T-helper 17 cell (primary cell): ENCODE measurements at places on chromosomes 5 and 9.

GRCh38 chr5:147880487-147880886, 2.0 kb downstream of the SCGB3A2 start:
- peaks cover 3% of the 10 kb centered on the region for H3K4me1 ChIP-seq
- H3K36me3 ChIP-seq: no peaks in the 10 kb centered on the region
- H3K27ac ChIP-seq: no peak overlapping the region
- peaks cover 12% of the 10 kb centered on the region for H3K27me3 ChIP-seq
- no peak overlapping the region for H3K4me3 ChIP-seq

GRCh38 chr9:79800578-79800977, 228.8 kb downstream of the TLE4 start:
- no peak overlapping the region for H3K27ac ChIP-seq
- no peak for DNase-seq
- H3K4me3 ChIP-seq: no peak overlapping the region
- H3K27me3 ChIP-seq: no peaks in the 10 kb centered on the region

GRCh38 chr9:94936419-94936818, 209.9 kb downstream of the AOPEP start:
- peaks cover 9% of the 10 kb centered on the region for H3K36me3 ChIP-seq
- H3K27me3 ChIP-seq: no peaks in the 10 kb centered on the region
- no peak overlapping the region for H3K27ac ChIP-seq
- no peak for DNase-seq
- H3K4me1 ChIP-seq: peaks cover 2% of the 10 kb centered on the region

DNA sequence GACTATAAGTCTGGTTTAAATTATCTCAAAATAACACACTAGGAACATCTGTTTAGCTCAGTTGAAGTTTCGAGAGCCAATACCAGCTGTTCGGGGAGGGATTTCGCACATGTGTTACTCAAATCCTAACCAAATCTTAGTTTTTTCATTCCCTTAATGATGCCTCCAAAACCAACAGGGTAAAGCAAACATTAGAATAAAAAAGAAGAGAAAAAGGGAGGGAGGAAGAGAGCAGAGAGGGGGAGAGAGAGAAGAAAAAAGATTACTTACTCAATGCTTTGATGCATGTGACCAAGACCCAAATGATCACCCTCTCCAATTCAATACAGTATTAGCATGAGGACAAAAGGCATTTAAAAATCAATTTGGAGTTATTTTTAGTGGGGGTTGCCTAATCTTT, 86.0 kb upstream of the NR5A1 start:
- peaks cover 57% of the 10 kb centered on the region for H3K27me3 ChIP-seq
- no peaks in the 10 kb centered on the region for H3K36me3 ChIP-seq
- no peak overlapping the region for H3K27ac ChIP-seq
- H3K4me1 ChIP-seq: no peaks in the 10 kb centered on the region
- no peak overlapping the region for H3K4me3 ChIP-seq
- DNase-seq: no peak

DNA sequence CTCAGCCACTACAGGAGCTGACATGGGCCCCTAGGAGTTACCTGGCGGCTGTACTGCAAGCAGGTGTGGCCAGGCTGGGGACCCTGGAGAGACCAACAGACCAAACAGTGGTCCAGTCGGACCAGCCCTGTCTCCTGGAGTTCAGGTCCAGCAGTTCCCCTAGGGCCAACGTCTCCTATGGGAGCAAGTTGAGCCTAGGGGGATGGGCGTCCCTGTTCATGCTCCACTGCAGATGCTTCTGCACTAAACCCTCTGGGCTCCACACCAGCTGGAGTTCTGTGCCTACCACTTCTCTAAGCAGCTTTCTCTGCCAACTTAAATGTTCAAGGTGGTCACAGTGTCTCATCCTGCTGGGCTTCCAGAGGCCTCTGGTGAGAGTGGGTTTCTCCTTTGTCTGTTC, 20.6 kb upstream of the OMD start:
- H3K4me1 ChIP-seq: peaks cover 3% of the 10 kb centered on the region
- H3K4me3 ChIP-seq: no peak overlapping the region
- H3K36me3 ChIP-seq: no peaks in the 10 kb centered on the region
- H3K27ac ChIP-seq: no peak overlapping the region
- no peaks in the 10 kb centered on the region for H3K27me3 ChIP-seq

GRCh38 chr9:93906195-93906880, 48.8 kb downstream of the BARX1 start:
- no peaks in the 10 kb centered on the region for H3K4me1 ChIP-seq
- H3K4me3 ChIP-seq: no peak overlapping the region
- peaks cover 21% of the 10 kb centered on the region for H3K27me3 ChIP-seq
- DNase-seq: no peak

- H3K4me3 ChIP-seq: no peak overlapping the region
- no peak overlapping the region for H3K27ac ChIP-seq
- no peaks in the 10 kb centered on the region for H3K36me3 ChIP-seq
- peaks cover 8% of the 10 kb centered on the region for H3K4me1 ChIP-seq
Observed at GRCh38 chr5:375921-376798, 54.6 kb downstream of the AHRR start.

GRCh38 chr9:80883426-80883825, 805.9 kb downstream of the TLE1 start:
- no peaks in the 10 kb centered on the region for H3K36me3 ChIP-seq
- H3K27me3 ChIP-seq: no peaks in the 10 kb centered on the region
- no peak overlapping the region for H3K27ac ChIP-seq
- no peak overlapping the region for H3K4me3 ChIP-seq
- no peaks in the 10 kb centered on the region for H3K4me1 ChIP-seq
- DNase-seq: no peak

DNA sequence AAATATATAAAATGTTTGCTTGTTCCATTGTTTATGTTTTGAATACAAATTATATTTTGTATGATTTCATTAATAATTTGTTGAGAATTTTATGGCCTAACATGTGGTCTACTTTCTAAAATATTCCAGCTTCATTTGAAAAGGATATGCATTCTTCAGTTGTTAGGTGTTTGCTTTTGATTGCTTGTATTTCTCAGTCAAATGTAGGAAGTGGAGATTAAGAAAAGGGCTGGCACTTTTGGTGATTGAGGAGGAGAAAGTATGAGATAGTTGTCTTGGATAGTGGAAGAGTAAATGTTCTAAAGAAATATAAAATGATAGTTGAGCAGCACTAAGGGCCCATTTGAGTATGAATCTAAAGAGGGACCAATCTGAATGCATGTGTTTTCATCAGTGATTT, 23.1 kb downstream of the JAK2 start:
- H3K27ac ChIP-seq: peak overlapping the region; percentile 70
- H3K36me3 ChIP-seq: peaks cover 9% of the 10 kb centered on the region
- H3K27me3 ChIP-seq: no peaks in the 10 kb centered on the region
- peaks cover 10% of the 10 kb centered on the region for H3K4me1 ChIP-seq
- H3K4me3 ChIP-seq: no peak overlapping the region

- peak overlapping the region; percentile 80 for H3K4me3 ChIP-seq
- DNase-seq: no peak
Observed at GRCh38 chr5:134140530-134141201, 26.2 kb downstream of the TCF7 start.

DNA sequence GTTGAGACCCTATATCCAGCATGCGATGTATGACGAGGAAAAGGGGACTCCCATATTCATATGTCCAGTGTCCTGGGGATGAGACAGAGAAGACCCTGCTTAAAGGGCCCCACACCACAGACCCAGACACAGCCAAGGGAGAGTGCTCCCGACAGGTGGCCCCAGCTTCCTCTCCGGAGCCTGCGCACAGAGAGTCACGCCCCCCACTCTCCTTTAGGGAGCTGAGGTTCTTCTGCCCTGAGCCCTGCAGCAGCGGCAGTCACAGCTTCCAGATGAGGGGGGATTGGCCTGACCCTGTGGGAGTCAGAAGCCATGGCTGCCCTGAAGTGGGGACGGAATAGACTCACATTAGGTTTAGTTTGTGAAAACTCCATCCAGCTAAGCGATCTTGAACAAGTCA, 17.1 kb downstream of the BTNL3 start:
- peaks cover 2% of the 10 kb centered on the region for H3K36me3 ChIP-seq
- no peaks in the 10 kb centered on the region for H3K4me1 ChIP-seq
- H3K27me3 ChIP-seq: peaks cover 38% of the 10 kb centered on the region
- no peak for DNase-seq

DNA sequence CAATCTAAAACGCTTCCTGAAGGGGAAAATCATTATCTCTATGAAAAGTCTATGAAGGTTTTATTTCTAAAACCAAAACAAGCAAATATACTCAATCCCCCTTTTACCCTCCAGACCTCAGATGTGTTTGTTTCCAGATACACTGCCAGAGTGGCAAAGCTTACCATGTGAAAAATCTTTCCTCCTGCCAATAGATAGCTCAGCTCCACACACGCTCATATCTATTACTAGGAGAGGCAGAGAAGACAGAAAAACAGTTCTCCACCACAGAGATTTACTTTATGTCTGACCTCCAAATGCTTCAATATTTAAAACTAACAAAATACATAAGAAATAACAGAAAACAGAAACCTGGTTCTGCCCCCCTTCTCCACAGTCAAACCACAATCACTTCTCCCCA, 7.0 kb downstream of the IRX2 start:
- peaks cover 3% of the 10 kb centered on the region for H3K36me3 ChIP-seq
- H3K4me3 ChIP-seq: no peak overlapping the region
- peaks cover 62% of the 10 kb centered on the region for H3K27me3 ChIP-seq
- no peak for DNase-seq

DNA sequence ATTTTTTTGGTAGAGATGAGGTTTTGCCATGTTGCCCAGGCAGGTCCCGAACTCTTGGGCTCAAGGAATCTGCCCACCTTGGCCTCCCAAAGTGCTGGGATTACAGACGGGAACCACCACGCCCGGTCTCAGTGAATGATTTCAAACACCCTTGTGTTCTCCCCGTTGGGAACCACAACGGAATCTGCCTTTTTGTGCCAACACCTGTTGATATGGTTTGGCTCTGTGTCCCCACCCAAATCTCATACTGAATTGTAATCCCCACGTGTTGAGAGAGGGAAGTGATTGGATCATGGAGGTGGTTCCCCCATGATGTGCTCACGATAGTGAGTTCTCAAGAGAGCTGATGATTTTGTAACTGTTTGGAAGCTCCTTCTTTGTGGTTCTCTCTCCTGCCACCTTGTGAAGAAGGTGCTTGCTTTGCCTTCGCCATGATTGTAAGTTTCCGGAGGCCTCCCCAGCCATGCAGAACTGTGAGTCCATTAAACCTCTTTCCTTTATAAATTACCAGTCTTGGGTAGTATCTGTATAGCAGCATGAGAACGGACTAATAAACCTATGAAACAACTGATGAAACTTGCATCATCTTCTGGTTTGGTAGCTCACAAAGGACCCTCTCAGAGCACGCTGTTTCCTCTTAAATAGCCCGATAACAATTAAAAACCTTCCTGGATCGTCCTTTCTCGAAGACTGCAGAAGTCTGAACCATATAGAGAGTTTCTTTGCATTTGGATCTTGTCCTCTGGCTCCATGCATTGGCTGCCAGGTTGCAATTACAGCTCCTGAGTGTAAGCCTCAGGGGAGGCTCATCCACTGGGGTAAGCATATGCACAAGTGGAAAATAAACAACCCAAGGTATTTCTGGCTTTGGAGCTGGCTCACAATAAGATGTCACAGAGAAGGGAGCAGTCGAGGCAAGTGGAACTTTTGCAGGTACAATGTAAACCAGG, 91.5 kb downstream of the SPRY4 start:
- peaks cover 10% of the 10 kb centered on the region for H3K4me1 ChIP-seq
- no peaks in the 10 kb centered on the region for H3K36me3 ChIP-seq
- H3K27ac ChIP-seq: no peak overlapping the region
- H3K4me3 ChIP-seq: no peak overlapping the region
- H3K27me3 ChIP-seq: no peaks in the 10 kb centered on the region

DNA sequence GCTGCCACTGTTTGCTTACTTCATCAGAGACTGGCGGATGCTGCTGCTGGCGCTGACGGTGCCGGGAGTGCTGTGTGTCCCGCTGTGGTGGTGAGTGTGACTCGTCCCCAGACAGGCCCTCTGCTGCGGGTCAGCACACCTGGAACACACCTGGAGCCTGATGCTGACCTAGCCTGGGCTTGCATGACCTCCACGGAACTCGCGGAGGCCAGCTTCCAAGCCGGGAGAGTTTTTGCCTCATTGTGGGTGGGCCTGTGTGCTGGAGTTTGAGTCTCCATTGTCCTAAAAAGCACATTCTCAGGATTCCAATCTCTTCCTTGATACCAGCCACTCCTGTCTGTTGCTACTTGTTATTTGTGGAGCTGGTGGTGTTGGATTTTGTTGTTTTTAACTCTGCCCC, 28.1 kb downstream of the SLC22A4 start:
- H3K27ac ChIP-seq: no peak overlapping the region
- no peak overlapping the region for H3K4me3 ChIP-seq
- DNase-seq: no peak
- H3K4me1 ChIP-seq: peaks cover 2% of the 10 kb centered on the region

DNA sequence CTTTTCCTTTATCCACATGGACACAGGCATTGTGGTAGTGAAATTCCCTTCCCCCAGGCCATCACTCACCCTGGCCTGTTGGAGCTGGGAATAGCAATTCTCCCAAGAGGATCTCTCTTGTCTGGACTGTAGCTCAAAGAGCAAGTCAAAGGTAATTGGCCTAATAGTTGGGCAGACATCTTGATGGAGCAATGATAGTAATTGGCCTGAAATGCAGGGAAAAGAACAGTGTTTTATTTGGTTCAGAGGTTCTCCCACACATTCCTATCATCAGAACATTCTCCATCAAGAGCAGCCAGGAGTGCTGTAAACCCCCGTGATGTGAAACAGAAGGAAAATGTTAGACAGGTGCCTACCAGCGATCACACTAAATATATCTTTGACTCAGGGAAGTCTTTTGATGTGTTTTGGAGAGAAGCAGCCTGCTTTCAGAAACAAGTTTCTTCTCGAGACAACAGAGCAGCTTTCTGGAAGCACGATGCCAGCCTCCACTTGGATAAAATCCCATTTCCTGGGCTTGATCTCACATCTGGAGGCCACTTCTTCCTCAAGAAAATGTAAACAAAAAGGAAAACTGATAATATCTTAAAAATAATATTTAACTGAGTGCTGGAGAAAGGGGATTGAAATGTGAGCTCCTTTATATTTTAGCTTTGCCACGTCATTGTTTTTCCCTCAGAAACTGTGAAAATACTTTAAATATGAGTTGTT, 198.1 kb upstream of the WWC1 start:
- no peak overlapping the region for H3K27ac ChIP-seq
- H3K36me3 ChIP-seq: peaks cover 3% of the 10 kb centered on the region
- no peak for DNase-seq

DNA sequence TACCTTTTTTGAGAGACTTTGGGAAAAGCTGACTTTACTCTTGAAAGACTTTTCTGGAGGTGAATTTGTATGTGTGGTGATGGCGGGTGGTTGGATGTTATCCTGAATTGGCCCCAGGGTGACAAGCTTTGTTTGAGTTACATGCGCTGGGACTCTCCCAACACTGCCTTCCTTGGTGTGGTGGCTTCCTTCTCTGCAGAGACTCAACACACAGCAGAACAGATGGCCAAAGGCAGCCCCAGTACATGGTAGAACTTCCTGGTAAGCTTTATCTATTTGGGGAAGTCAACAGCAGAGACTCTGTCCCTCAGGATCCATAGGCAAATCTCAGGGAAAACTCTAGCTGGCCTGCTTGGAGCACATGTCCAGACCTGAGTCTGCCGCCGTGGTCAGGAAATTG, 18.1 kb downstream of the C1QTNF2 start:
- DNase-seq: no peak
- H3K36me3 ChIP-seq: no peaks in the 10 kb centered on the region
- H3K4me1 ChIP-seq: peaks cover 2% of the 10 kb centered on the region
- no peak overlapping the region for H3K27ac ChIP-seq
- peaks cover 10% of the 10 kb centered on the region for H3K27me3 ChIP-seq

- H3K4me3 ChIP-seq: no peak overlapping the region
- no peaks in the 10 kb centered on the region for H3K4me1 ChIP-seq
- no peak for DNase-seq
- no peaks in the 10 kb centered on the region for H3K36me3 ChIP-seq
Observed at GRCh38 chr5:84063041-84063440, 321.6 kb downstream of the EDIL3 start.

- no peak for DNase-seq
- no peaks in the 10 kb centered on the region for H3K36me3 ChIP-seq
- H3K27ac ChIP-seq: no peak overlapping the region
- H3K4me1 ChIP-seq: no peaks in the 10 kb centered on the region
- H3K27me3 ChIP-seq: no peaks in the 10 kb centered on the region
- no peak overlapping the region for H3K4me3 ChIP-seq
Observed at GRCh38 chr5:95237324-95237723, 47.6 kb downstream of the MCTP1 start.
